ENCODE measurements at places on chromosomes 3 and 15.

DNA sequence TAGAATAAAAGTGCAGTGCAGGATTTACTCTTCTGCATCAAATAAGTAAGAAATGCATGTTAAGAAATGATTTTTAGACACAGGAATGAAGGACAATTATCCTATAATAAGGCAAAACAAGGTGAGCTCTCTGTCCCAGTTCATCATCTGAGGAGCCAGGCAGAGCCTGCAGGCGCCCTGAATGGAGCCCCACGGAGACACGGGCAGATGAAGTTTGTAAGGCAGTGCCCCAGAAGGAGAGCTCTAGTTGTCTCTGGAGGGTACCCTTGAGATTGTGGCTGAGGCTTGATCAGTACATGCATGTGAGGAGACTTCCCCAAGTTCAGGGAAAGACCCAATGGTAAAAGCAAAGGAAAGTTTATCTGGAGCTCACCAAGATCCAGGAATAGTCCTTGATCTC is 50.3 kb downstream of the ATP10A start:
- no peak for DNase-seq

- DNase-seq = no peak
Observed at GRCh38 chr3:39911465-39912309, 102.3 kb downstream of the MYRIP start.

GRCh38 chr15:32098033-32098432 is 67.7 kb downstream of the CHRNA7 start:
- no peak for DNase-seq

GRCh38 chr3:46878781-46879436 is 1.4 kb downstream of the PTH1R start:
- no peak for DNase-seq

GRCh38 chr3:1942781-1943180 is 155.9 kb upstream of the CNTN4 start:
- no peak for DNase-seq

GRCh38 chr3:112327371-112327951 is 5.5 kb upstream of the CD200 start:
- DNase-seq = peak; percentile 18

- DNase-seq = no peak
Observed at GRCh38 chr3:105733356-105733755, 135.5 kb downstream of the CBLB start.

DNA sequence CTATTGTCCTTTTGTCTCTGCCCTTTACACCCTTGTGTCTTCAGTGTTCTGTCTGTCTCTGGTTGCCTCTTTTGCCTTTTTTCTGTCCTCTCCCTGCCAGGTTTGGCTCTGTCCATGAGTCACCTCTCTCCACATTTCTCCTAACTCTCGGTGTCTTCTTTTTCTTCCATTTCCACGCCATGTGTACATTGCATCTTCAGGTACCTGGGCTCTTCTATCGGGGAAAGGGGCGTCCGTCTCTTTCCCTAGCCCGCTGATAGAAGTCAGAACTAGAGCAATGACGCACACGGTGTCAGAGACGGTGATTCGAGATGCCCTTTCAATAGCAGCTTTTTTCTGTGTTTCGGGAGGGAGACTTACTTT is 641 bp downstream of the OPA1 start:
- no peak for DNase-seq

DNA sequence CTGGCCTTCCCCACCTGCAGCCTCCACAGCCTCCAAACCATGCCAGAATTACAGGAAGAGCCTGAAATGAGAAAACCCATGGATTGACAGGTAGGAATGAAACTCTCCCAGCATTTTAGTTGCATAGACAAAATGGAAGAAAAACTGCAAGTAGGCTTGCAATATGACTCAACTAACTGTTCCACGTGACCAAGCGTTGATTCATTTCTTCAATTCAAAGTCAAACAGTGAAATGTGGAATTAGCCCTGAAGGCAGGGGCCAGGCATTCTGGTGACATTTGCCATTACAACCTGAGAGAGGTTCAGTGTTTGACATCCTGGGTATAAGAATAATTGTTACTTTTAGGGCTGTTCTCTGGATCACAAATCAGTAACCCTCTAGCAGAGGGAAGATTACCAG is 676.5 kb upstream of the CFAP20DC start:
- no peak for DNase-seq

DNA sequence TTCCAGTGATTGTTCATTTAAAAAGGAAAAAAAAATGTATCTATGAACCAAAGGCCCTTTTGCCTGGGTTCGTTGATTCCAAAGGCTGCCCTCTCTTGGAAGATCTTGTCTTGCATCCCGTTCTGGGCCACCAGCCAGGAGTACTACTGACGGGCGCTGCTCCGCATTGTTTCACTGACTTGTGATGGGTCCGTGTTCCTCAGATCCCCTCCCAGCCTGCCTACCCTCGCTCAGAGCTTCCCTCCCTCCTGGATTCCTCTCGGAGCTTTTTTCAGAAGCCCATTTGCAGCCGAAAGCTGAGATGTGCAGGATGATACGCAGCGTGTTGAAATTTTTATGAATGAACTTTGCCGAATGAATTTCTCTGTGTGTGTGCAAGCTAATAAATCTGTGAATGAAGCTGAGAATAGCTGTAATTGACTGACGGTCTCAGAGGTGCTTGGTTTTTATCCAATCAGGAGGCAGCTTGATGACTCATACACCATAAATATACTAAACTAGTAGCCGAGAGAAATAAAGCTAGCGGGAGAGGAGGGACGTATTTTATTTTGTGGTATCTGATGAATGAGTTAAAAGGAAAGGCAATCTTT is at the start of gene SHC4:
Gene SHC4 (minus strand): TSS at position 396 of the 590 bp plus-strand sequence. CDS start 904 bp downstream, outside the sequence.
- no peak for DNase-seq

DNA sequence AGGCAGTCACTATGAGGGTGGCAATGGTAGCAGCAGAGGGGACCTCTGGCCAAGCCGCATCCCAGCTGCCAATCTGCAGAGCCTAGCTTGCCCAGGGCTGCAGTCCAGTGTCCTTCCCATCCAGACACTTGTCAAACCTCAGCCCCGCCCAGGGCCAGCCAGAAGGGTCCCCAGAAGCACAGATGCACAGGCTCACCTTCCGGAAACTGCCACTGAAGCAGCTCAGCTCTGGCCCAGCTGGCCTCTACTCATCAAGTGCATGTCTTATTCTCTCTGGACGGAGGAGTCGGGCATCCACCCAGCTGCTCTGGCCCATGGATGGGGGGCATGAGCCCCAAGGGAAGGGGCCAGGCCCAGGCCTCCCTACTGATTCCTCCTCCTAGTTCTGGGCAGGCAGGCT is 69.2 kb downstream of the DNAJB8 start:
- DNase-seq = no peak

- DNase-seq = no peak
Observed at GRCh38 chr3:42846685-42847522, 28.8 kb downstream of the CYP8B1 start.

- no peak for DNase-seq
Observed at GRCh38 chr15:58423205-58423604, 8.6 kb upstream of the LIPC start.

- DNase-seq = no peak
Observed at GRCh38 chr15:100973351-100974111, 54.4 kb downstream of the LRRK1 start.

- no peak for DNase-seq
Observed at GRCh38 chr3:104629038-104629437, 737.7 kb upstream of the ALCAM start.

GRCh38 chr3:126883241-126883640 is 99.7 kb upstream of the PLXNA1 start:
- DNase-seq = no peak

GRCh38 chr3:148073721-148074456 is 623.8 kb upstream of the AGTR1 start:
- no peak for DNase-seq

DNA sequence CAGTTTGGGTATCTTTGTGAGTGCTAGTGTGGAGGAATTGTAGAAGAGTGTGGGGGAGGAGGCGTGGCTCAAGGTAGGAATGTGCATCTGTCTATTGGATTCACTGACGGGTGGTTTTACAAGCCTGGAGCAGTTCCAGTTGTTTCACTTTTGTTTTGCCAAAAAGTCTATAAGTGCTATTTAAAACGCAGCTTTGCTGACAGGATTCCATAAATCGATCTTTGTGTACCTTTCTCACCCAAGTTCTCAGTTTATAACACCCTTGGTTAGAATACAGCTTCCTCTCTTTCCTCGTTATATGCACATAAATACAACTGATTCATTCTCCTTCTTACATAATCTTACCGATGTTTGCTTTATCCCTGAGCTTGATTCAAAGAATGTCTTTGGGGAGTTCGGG is 123.2 kb upstream of the UBE2E2 start:
- no peak for DNase-seq

- DNase-seq = no peak
Observed at GRCh38 chr3:143536817-143537535, 311.3 kb downstream of the SLC9A9 start.

GRCh38 chr3:170490828-170491560 is 72.3 kb downstream of the CLDN11 start:
- DNase-seq = no peak

DNA sequence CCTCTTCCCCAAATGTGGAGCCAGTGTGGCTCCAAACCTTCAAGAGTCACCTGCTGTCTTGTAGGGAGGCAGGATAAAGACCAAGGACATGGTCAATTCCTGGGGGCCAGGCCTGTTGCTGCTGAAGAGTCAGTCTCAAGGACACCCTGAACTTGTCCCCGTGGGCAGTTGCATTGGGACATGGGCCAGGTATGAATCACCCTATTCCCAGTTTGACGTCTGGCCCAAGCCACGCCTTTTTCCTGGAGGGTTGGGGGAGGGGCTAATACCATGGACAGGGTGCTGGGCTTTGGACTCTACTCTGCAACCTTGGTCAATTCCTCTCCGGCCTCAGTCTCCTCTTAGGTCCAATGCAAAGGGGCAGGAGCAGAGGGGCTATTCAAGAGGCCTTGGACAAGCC is 10.4 kb downstream of the ATP2B2 start:
- DNase-seq = no peak

DNA sequence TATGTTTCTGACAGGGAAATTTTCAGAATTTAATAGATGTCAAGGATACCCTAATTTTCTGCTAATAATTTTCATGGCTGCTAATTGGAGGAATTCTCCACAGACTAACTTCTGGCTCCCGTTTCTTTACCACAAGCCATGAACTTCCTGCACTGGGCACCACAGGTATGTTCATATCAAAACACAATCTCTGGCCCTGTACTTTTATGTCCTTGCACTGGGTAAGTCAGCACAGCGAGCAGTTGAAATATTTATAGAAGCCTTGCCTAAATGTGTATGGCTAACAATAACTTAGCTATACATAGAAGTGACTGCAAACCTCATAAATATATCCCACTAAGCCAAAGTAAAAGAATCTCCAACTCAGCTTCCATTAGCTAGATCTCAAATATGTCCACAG is 246.9 kb downstream of the ZIC1 start:
- DNase-seq = no peak

- DNase-seq = no peak
Observed at GRCh38 chr3:94136133-94136532, 73.3 kb downstream of the NSUN3 start.

- DNase-seq = no peak
Observed at GRCh38 chr15:59686389-59686788, 2.7 kb downstream of the BNIP2 start.

DNA sequence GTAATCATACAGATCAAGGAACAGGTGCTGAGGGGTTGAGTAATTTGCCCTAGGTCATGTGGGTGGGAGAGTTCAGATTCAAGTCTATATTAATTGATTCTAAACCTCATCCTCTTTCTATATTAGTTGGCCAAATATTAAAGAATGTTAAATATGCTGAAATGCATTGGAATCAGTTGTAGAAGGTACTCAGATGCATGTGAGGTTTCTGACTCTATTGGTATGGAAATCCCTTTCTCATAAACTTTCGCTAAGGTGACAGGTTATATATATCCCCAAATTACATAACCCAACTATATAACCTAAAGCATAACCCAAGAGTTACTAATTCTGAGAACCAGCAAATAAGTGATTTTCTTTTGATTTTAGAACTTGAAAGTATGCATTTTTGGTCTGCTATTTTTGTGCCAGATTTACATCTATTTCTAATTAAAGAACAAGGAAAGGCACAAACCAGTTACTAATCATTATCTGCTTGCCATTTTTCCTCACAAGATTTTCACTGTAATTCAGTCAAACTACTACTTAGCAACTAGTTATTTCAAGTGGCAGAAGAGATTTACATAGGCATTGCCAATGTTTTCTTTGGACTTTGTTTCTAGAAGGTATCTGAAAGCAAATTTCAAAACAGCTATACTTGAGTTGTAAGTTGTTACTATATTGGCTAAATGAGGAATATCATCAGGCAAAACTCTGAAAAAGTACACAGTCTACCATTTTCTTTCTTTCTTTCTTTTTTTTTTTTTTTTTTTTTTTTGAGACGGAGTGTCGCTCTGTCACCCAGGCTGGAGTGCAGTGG is 201.3 kb downstream of the RBMS3 start:
- DNase-seq = no peak

- DNase-seq = no peak
Observed at GRCh38 chr15:67185621-67186225, 68.7 kb downstream of the AAGAB start.

- DNase-seq = no peak
Observed at GRCh38 chr15:96354731-96355567, 24.4 kb downstream of the NR2F2 start.

GRCh38 chr15:83533410-83533962 is 86.3 kb downstream of the SH3GL3 start:
- no peak for DNase-seq

DNA sequence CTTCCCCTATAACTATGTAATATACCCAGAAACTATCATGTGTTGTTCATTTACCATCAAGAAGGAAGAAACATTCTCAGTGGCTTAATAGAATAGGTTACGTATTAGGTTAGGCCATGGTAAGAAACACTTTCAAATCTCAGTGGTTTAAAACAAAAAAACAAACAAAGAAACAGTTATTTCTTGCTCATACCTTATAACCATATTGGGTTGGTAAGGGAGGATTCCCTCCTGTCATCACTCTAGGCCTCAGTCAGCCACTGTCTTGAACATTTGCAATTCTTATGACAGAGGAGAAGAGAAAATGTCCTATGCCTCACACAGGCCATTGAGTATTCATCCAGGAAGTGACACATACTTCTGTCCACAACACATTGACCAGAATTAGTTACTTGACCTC is 727.7 kb upstream of the NECTIN3 start:
- DNase-seq = no peak

- no peak for DNase-seq
Observed at GRCh38 chr15:69784798-69785566, 312.7 kb downstream of the TLE3 start.

- no peak for DNase-seq
Observed at GRCh38 chr3:46996689-46997452, 17.4 kb downstream of the NBEAL2 start.
